ENCODE measurements at places on chromosomes 5 and 9.

- DNase-seq, result no peak
Observed at GRCh38 chr5:14681236-14681752, 16.8 kb downstream of the OTULIN start.

- DNase-seq, result no peak
Observed at GRCh38 chr5:114243281-114243971, 118.4 kb upstream of the KCNN2 start.

GRCh38 chr9:136485049-136486045, 2.5 kb upstream of the SEC16A start:
- peak; percentile 89 for DNase-seq

DNA sequence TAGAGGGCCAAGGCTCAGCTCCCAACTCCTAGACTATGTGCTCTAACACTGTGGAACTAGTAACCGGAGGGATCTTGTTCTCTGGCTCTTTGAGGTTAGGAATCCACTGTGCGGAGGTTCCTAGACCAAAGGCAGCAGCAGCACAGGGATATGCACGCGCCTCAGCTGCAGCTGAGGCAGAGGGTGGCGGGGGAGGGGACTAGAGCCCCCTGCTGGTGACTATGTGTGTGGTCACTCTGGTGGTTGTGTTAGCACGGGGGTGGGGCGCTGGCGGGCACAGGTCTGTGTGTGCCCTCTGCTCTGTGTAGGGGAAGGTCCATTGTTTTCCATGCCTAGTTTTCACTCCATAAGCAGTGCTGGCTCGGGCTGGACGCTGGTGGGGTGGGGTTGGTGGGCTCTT, 458.0 kb upstream of the IZUMO3 start:
- no peak for DNase-seq

DNA sequence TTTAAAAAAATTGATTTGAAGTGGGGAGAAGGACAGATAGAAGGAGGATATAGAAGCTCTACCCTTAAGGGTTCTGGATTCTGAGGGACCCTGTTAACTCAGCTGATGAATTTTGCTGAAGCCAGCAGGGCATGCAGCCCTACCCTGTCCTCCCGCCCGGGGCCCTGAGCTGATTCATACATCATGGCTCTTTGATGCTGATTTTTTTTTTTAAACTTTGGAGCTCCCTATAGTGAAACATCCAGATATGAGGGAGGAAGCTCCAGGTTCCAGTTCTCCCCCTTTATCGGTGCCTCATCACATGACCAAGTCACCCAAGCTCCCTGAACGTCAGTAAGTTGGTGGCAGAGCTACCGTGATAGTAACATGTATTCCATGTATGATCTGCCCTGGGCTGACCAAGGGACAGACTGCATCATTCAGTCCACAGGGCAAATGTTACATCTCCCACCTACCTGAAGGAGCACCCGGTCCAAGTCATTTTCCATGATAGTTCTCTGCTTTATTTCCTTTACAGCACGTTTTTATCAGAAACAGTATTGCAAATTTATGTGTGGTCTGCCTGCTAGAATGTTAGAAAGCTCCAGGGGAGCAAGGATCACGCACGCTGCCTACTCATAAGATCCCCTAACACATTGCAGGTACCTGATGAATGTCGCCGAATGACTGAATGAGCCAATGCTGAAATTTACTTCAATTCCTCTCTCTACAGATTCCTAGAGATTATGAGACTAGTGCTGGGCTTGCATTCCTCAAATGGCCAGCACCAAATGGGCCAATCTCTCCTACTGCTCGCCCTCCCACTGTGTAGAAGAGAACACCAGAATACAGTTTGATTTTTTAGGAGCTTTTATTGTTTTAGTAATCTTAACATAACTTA, 25.9 kb downstream of the SPARC start:
- peak; percentile 47 for DNase-seq

DNA sequence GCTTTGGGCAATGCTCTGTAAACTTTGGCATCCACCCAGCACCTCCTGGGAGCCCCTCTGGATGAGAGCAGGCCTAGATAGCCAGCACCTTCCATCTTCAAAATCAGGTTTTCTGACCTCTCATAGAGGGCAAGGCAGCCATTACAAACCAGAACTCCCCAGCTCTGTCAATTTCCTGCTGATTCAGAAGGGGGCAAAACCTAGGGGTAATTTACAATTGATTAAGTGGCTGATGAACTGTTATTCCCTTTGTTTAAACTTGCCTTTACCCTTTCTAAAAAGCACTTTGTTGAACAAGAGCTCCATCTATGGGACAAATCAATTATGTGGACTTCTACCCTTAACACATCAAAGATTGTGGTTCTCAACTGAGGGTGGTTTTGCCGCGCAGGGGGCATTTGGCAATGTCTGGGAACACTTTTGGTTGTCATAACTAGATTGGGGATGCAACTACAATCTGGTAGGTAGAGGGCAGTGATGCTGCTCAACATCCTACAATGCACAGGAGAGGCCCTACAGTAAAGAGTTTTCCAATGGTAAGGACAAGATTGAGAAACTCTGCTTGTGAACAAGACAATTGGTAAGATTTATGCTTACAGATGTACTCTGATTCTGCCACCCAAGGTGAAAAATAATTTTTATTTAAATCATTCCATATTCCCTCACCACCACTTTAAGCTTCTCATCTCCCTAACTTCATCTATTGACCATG, 184.1 kb downstream of the MARCHF11 start:
- DNase-seq, result peak; percentile 56

GRCh38 chr9:116370556-116370955, 217.0 kb downstream of the PAPPA start:
- DNase-seq, result no peak

- no peak for DNase-seq
Observed at GRCh38 chr9:134939080-134939733, 21.5 kb upstream of the FCN1 start.

DNA sequence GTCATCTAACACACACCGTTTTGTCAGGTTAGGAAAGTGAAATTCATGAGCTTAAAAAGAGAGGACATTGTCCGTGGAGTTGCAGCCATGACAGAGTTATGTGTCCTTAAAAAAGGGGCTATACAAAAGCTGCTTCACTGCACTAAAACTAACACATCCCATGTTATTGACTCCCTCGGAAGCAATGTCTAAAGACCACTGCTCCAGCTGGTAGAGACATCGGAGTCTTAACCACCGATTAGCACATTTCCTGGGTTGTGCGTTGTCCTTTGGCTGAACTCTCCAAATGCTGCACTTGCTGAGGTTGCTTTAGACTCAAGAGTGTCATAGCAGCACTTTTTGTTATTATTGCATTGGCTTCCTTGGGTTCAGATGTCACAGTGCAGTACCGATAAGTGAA, 128.3 kb upstream of the C9orf72 start:
- peak; percentile 55 for DNase-seq

DNA sequence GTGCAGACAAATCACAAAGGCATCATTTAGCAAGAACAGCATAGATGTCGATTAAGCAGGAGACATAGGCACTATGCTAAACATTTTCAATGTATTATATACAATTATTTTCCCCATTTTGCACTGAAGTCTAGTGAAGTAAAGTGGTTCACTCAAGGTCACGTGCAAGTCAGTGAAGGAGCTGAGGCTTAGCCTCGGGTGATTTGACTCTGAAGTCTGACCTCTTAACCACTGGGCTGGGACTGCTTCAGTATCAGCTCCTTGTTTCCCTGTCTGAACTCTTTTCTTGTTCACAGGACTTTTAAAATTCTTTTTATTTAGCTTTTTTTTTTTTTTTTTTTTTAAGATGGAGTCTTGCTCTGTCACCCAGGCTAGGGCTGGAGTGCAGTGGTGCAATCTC, 262.7 kb downstream of the DRD1 start:
- DNase-seq, result no peak

DNA sequence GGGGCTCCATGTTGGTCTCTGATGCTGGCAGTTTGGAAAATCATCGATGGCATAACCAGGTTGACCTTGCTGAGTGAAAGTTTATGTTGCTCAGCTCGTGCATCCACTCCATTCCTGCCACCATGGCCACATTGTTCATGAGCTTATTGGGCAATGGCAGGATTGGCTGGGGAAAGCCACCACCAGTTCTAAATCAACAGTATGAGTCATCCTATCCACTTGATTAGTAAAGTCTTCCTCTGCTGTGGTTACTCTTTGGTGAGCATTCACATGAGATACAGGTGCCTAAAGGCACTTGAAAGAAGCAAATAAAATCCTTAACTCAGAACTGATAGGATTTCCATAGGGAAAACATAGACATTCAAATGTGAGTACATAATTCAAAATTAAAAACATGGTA, 131.8 kb upstream of the FBN2 start:
- DNase-seq, result peak; percentile 77

DNA sequence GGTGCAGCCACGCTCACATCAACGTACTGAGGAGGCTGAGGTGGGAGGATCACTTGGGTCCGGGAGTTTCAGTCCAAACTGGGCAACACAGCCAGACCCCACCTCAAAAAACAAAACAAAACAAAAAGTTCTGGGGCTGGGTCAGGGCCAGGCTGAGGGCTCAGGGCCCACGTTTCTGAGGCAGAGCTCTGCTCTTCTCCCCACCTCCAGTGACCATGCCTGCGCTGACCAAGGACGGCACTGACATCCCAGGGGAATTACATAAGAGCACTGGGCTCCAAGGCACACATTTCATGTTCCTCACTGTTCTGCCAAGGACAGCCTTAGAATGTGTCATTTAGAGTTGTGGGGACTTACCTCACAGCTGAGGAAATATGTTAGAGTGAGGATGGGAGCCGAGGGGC, 40.4 kb upstream of the TESK1 start:
- DNase-seq, result no peak

- no peak for DNase-seq
Observed at GRCh38 chr9:33453286-33453860, 6.0 kb upstream of the AQP3 start.

GRCh38 chr5:147388184-147389108, 121.4 kb downstream of the DPYSL3 start:
- DNase-seq, result peak; percentile 12

- DNase-seq, result no peak
Observed at GRCh38 chr9:129469188-129469987, 151.5 kb downstream of the C9orf50 start.

- DNase-seq, result no peak
Observed at GRCh38 chr5:107665036-107665570, 5.6 kb downstream of the EFNA5 start.

GRCh38 chr5:29983528-29984155, 1209.8 kb upstream of the CDH6 start:
- no peak for DNase-seq

GRCh38 chr5:14840624-14841023, 31.0 kb downstream of the ANKH start:
- no peak for DNase-seq

GRCh38 chr5:96337048-96337781, 95.8 kb downstream of the PCSK1 start:
- DNase-seq, result no peak

DNA sequence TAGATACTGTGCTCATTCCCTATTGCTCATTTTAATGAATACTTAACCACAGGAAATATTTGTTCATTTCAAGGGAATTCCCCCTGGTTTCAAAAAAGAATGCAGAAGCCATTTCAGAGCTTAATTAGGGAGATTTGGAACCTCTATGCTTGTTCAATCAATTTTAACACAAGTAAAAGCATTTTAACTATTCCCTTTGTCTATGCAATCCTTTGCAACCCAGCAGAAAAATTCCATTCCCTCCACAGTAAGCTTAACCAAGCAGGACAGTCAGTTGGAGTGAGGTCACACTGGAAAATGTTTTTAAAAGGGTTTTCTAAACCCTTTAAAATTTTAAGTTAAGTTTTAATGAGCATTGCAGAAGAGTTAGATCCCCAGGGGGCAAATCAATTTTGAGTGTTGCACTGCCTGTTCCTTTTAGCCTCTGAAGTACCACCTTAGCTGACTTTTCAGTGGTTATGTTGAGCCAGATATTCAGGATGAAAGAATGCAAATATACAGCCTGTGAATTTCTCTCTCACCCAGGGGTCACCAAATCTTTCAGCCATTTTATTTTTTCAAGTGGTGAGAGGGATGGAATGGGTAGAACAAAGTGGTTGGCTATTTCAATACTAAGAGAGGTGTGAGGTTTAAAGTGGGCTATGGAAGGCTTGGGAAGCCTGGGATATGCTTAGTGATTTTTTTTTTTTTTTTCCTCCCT, 356.2 kb upstream of the NUDT12 start:
- no peak for DNase-seq

DNA sequence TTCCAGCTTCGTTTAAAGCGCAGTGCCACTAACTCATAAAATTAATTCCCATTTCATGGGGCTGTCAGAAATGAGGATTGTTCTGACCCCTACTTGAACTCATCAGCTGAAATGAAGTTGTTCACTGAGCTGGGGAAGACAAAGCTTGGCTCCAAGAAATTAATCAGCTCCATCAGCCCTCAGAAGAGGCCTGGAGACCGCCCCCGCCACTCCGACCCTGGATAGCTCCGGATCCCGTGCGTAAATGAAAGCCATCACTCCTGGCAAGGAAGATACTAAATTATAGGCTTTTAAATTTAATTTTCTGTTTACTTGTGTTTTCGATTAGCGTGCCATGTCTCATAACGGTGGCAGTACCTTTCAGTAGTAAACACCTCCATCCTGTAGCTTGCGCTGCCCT, 142.8 kb upstream of the IRX2 start:
- DNase-seq, result no peak

GRCh38 chr9:87716141-87716540, 9.8 kb upstream of the CTSL start:
- no peak for DNase-seq

DNA sequence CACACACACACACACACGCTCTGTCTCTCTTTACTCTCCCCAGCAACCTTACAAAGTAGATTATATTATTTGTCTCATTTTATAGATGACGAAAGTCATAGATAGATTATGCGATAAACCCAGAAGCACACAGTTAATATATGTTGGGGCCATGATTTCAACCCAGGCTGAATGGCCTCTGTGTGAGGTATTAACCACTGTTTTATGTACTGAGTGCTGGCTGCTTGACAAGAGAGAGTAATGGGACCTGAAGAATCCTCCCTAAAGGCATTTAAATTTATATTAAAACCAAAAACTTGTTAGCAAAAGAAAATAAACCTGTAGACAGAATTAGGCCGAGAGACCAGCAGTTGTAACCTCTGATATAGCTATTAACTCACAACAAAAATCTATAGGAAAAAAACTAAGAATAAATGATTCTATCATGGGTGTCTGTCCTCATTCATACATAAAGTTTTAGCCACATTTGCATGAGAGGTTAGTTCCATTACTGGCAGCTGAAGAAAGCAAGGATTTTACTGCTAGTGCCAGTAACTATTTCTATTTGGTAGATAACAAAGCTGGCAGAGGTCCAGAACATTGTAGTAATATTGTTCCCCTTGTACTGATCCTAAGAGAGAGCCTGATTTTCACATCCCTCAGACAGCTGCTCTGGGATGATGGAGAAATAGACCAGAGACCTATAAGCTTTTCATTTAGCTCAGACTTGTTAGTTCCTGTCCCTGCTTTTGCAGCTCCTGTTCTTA, 250.9 kb downstream of the ADGRV1 start:
- no peak for DNase-seq

- DNase-seq, result peak; percentile 74
Observed at GRCh38 chr9:757246-757881, 84.1 kb upstream of the DMRT1 start.
